ENCODE measurements at places on chromosomes 11 and 22.

GRCh38 chr11:69233744-69234570 is 60.0 kb upstream of the MYEOV start:
- no peak for DNase-seq

DNA sequence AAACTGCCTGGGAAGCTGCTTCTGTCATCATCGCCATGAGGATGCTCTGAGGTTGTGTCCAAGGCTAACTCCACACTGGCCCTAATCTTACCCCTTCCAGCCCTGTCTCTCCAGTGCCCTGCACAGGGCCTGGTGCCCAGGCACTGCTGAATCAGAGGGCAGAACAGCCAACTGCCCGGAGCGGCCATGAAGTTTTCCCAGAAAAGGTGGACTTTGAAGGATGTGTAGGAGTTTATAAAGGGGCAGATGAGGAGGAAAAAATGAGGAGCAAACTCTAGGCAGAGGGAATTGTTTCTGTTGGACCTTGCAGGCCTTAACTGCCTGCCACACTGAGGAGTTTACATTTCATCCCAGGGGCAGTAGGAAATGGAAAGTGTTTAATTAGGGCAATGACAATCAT is 39.4 kb upstream of the TCF20 start:
- no peak for DNase-seq

GRCh38 chr22:24214467-24215285 is 30.2 kb downstream of the GGT5 start:
- no peak for DNase-seq

DNA sequence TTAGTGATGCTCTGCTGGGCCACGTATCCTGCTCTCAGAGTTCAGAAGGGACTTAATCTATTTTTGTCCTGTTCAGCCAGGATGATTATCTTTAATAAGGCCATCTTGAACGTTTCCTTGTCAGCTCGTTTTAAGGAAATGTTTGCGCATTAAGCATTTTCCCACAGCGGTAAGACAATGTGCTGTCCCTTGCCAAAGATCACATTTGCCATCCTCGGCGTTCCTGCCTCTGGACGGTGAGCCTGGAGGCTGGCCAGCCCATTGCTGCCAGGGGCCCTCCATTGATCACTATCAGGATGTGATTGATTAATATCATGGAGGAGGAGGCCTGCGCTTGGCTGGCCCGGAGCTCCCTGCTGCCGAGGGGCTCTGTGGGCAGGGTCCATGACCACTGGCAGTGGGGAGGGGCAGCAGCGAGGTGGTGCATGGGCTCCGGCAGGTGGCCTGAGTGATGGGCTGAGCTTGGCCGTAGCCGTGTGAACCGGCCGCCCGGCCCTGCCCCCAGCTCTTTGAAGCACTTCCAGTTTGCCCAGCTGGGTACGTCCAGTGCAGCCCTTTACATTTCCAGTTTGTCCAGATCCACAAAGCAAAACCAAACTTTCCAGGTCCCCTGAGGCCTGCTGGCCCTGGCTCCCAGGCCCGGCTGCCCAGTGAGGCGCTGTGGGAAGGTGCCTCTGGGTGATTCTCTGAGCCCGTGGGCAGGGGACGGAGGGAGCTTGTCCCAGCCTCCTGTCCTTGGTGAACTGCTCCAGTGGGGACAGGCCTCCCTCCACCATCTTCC is 49.5 kb upstream of the SMIM38 start:
- no peak for DNase-seq

- no peak for DNase-seq
Measured at GRCh38 chr11:64750361-64751054, 6.6 kb upstream of the RASGRP2 start.

DNA sequence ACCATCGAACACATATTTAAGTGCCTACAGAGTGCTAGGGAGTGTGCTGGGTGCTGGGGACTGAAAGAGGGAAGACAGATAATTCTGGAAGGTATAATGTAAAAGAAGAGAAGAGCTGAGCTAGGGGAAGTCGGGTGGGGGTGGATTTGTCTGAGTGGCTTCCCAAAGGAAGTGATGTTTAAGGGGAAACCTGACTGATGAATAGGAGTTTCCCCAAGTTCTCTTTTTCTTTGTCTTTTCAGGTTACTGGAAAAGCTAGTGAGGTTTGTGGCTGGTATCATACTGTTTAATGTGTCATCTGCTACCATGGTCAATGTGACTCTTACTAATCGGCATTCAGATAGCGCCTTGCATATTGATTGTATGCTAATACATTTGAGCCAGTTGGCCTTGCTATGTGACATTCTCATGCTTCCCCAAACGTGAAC is 151.6 kb upstream of the MTMR2 start:
- DNase-seq = no peak

DNA sequence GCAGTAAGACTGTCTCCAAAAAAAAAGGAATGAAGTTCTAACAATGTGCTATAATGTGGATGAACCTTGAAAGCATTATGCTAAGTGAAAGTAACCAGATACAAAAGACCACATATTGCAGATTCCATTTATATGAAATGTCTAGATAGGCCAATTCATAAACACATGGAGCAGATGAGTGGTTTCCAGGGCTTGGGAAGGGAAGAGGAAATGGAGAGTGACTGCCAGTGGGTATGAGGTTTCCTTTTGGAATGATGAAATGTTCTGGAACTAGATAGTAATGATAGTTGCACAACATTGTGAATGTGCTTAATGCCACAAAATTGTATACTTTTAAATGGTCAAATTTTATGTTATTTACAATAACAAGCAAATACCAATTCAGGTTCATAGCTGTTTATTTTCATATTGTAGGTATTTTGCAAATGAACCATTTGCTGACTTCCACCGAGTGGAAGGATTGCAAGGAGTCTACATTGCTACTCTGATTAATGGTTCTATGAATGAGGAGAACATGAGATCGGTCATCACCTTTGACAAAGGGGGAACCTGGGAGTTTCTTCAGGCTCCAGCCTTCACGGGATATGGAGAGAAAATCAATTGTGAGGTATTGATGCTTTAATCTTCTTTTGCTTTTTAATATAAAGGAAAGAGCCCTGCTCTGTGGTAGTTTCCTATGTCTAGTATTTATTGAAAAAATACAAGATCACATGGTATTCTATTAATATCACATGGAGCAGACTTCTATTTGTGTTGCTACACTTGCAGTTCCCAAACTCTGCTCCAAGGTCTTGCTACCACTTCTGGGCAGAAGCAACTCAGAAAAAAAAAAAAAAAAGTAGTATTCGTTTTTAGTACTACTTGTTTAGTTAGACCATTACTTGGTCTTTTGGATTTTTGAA is 67.7 kb upstream of the SORL1-AS1 start:
- no peak for DNase-seq

DNA sequence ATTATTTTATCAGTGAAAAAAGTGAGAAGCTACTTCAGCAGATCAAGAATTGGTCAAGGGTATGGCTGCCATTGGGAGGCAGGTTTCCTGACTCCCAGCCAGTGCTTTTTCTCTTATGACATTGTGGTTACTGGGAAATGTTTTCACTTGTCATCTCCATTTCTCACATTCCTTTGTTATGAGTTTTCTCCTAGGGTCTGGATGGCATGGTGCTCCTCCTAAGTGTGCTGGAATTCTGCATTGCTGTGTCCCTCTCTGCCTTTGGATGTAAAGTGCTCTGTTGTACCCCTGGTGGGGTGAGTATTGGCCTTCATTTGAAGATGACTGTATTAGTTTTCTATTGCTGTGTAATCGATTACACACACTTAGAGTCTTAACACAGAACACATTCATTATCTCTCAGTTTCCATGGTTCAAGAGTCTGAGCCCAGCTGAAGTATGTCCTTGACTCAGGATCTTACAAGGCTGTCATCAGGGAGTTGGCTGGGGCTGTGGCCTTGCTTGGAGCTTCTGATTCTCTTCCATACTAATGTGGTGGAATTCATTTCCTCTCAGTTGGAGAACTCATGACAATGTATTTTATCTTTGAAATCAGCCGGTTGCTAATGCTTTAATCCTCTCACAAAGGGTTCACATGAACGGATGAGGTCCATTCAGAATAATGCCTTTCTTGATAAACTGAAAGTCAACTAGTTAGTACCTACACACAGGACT is 21.0 kb upstream of the MS4A6E start:
- no peak for DNase-seq

DNA sequence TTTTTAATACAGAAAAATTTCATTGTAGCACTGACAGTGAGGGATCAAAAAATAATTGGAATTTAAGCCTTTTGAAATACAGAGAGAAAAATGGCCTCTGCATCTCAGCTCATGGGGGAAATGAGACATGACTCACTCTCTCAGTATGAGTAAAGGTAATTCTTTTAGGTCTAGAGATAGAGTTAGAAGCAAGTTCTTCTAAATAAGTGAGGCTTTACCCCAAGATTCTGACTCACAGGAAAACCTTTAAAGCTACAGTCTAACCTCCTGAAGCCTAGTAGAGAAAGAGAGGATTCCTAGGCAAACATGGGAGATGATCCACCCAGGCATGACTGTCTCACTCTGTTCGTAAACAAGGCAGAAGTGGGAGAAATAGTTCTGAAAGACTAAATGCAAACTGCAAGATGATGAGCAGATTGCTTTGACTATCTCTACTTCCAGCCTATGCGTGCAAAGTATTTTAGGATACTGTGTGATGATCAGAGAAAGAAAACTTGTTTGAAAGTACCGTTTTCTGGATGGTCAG is 1003.3 kb upstream of the CCDC90B start:
- no peak for DNase-seq

- no peak for DNase-seq
Measured at GRCh38 chr11:76601724-76602123, 68.8 kb downstream of the LRRC32 start.

DNA sequence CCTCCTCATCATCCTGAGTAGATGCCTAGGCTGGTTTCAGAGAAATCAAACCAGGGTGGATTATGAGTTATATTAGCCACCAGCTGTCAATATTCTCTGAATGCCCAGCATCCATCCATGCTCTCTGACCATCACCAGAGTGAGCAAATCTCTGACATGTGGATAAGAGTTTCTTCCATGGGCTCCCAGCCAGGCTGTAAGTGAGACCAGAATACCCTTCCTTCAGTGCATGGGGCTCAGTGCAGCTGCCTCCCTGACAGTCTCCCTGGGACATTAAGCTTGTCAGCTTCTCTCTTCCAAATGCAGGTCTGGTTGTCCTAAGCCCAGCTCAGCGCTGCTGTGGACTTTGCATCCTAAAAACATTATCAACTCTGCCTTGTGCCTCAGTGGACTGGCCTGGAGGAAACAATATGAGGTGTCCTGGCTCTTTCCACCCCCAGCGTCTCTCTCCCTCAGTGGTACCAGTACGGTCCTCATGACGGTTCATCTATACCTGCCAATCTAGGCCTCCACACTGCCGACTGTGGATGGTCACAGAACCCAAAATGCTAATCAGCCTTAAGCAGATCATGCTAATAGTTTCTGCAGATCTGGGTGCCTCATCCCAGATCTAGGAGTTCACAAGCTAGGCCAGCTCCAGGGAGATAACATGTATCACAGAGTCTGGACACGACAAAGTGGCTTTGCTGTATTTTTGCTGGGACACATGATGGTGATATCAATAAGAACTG is 41.6 kb upstream of the PRAME start:
- no peak for DNase-seq

DNA sequence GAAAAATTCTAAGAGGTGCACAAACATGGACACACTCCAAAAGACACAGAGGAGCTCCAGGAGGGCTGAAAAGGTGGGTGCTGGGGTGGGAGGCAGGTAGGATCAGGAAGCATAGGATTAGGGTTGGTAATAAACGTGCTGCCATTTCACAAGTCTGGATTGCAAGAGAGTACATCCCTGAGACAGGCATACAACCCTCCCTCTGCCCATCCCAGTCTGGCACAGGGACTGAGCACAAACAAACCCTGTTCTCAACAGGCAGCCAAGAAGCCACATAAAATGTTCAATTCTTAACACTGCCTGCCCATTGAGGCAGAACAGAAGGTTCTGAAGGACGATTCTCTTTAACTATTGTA is 18.5 kb downstream of the SLC35F2 start:
- no peak for DNase-seq

- no peak for DNase-seq
Measured at GRCh38 chr11:65429724-65430405, 7.3 kb downstream of the NEAT1 start.

- no peak for DNase-seq
Measured at GRCh38 chr11:102936864-102937509, 18.5 kb downstream of the MMP13 start.

DNA sequence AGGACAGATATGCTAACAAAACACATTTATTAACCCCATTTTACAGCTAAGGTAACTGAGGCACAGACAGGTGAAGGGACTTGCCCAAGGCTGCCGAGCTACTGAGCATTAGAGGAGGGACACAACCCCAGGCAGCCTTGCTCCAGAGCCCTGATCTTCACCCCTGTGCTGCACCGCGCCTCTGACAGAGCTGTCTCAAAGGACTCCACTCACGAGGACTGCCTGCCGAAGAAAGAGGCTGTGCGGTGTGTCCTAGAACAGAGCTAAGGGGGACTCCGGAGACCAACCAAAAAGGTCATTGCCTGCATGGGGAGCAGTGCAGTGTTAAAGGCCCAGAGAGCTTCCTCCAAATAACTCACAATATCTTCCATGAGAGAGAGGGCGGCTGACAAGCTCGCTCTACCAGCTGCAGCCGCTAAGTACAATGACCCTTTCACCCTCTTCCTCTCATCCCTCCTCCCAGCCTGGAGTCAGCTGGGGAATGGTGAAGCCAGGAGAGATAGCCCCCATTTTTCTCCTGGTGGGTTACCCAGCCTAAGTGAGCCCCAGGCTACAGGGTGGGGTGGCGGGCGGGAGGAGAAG is 119.2 kb downstream of the DSCAML1 start:
- DNase-seq = no peak

GRCh38 chr11:129455756-129456655 is 80.4 kb downstream of the BARX2 start:
- DNase-seq = no peak

DNA sequence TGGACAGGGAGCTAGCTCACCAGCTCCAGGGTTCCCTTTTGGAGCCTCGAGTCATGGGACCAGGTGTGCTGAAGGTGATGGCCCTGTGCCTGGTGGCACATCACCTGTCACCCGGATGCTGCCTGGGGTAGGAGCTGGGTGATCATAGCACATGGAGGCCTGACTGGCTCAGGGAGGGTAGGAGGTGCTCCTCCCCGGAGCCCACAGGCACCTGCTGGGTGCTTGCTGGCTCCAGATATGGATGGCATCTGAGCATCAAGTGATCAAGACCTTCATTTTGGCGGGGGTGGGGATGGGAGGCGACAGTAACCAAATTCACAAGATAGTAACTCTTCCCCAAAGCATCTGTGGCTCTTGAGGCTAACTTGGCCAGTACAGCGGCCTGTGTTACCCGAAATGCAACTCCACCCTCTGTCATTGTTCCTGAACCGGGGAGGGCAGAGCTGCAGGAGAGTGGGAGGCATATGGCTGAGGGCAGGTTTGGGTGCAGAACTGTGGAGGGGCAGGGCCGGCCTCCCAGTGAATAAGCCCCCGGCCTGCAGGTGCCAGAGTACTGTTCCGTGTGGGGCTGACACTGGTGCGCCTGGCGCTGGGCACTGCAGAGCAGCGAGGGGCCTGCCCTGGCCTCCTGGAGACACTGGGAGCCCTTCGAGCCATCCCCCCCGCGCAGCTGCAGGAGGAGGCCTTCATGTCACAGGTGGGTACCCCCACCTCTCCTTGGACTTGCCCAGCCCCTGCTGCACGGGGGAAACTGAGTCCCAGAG is 4.7 kb downstream of the TBC1D10C start:
- no peak for DNase-seq

- DNase-seq = no peak
Measured at GRCh38 chr11:9639985-9640384, 23.9 kb upstream of the SWAP70 start.

Data from NCI-H1930 (cell line).